ENCODE measurements at places on chromosomes 6 and 20. TPM values are rescaled to one million over a fixed set of nuclear protein-coding genes. Genes with fewer than 3 reads are reported as not detected.

The ZSCAN26 gene
- 40.7 TPM for total RNA-seq

The HLA-DQA1 gene
- total RNA-seq: 0.16 TPM

The GCLC gene
- 15.8 TPM for total RNA-seq

The IMPG1 gene
- total RNA-seq: not detected

The FAM83D gene
- 1.7 TPM for total RNA-seq

The COL9A1 gene
- 4.4 TPM for total RNA-seq

The BPIFB2 gene
- total RNA-seq: 0.31 TPM

The FUT9 gene
- 97.0 TPM for total RNA-seq

The RIPPLY2 gene
- 12.9 TPM for total RNA-seq

The ULBP3 gene
- total RNA-seq: 6.2 TPM

The PRDM13 gene
- not detected for total RNA-seq

The DCDC2 gene
- total RNA-seq: 2.0 TPM

The ACAT2 gene
- total RNA-seq: 69.9 TPM
